ENCODE measurements at places on chromosomes 6 and 20.

DNA sequence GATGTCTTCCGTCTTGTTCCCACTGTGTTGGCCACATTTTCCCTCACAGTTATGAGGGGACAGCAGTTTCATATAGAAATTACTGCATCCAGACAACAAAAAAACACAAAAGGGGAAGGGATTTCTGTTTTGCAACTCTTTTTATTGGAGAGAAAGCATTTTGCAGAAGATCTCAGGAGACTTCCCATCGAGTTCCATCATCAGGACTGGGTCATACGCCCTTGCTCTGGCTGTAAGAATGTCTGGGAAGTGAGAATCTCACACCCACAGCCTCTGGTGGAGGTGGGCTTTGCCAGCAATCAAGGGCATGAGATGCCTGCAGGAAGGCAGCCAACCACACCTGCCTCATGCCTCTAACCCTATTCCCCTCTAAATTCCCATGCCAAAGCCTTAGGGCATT, 5.8 kb upstream of the IGF2R start:
- no peak for DNase-seq

DNA sequence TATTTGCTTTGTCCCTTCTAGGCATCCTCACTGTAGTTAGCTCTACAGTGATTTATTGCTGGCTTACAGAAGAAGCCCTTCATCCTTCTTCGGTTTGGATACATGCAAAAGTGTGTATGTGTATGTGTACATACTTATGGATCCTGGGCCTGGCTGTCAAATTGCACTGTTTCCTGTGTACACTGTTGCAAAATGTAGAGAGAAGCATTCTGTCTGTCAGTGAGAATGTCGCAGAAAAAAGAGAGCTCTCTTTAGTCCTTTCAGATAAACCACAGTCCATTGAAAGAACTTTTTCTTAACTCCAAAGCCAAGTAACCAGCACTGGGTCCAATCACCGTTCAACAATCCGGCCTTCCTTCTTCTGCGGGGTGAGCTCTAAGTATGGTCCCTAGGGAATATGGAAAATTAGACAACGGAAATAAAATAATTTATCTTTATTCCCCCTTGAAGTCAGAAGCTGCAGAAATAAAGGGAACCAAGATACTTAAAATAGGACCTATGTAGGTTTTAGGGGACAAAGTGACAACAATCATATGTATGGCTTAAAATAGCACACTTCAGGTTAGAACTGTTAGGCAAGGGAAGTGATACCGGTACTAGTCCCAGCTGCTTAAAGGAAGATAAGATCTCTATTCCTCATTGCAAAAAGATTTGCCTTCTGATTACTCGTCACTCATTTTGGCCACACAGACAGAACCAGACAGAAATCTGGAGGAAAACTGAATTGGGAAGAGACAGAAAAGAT, 107.0 kb downstream of the CD83 start:
- DNase-seq = no peak

GRCh38 chr6:150403458-150404246, 34.8 kb downstream of the IYD start:
- no peak for DNase-seq

- no peak for DNase-seq
These were observed 1.2 kb upstream of the NTSR1 start for GRCh38 chr20:62707276-62707920.

- DNase-seq = no peak
These were observed 18.5 kb upstream of the TUBB2A start for GRCh38 chr6:3175715-3176402.

DNA sequence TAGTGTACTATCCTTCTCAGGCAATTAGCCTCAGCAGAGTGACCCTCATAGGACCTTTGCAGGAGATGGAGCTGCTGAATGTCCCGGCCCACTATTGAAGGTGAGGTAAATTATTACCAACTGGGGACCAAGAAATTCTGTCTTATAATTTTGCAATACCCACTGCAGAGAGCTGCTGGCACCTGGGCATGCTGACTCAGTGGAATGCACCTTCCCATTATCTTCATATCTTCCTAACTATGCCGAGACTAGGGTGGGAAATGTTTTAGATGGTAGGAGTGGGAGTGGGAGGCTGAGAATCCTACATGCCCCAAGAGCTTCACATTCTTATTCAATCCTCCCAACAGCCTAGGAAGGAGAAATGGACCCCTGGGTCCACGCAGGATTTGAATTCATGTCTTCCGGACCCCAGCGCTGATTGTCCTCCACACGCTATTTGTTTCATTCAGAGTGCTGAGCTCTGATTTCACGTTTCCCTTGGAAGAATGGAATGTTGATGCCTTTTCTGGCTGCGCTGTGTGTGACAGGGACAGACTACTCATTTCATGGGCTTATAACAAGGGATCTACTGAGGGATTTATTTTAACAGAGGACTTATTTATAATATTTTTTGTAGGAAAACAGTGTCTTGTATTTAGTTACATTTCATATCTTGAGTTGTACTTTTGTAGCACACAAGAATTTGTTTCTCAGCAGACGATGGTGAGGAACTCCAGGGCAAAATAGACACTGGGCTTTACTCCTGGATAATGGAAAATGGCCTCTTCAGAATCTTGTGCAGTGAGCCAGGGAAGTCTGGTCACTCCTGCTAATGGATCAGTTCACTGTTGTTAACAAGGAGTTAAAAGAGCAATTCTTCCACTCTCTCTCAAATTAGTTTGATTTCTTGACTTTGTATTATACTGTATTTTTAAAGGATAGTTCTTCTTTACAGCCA, 66.4 kb downstream of the FYN start:
- DNase-seq = no peak

DNA sequence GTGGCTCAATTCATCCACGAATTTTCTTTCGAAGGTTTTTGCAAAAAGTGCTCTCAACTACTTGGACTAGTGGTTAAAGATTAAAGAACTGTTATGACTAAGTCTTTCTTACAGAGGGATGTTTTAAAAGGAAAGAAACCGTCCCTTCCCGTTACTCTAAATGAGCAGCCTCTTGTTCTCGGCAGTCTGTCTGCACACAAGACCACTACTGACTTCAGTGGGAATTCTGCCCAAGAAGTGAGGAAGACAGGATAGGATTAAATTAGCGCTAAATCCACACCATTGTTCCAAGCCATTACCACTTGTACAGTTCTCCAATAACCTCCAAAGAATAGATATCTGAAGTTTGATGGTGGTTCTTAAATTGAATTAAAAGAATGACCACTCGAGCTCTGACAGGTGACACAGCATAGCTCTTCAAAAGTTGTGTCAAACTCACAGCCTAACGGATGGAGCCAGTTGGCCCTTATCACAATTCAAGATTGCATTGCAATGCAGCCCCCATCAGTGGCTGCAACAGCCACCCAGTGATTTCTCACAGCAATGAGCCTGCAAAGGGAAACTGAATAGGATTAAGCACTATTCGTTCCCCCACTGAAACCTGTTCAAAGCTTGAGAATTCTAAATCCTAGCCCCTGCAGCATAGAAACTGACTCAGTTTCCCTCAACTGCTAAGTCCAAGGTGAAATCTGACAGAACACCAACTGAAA, 1.8 kb downstream of the EPB41L2 start:
- no peak for DNase-seq

DNA sequence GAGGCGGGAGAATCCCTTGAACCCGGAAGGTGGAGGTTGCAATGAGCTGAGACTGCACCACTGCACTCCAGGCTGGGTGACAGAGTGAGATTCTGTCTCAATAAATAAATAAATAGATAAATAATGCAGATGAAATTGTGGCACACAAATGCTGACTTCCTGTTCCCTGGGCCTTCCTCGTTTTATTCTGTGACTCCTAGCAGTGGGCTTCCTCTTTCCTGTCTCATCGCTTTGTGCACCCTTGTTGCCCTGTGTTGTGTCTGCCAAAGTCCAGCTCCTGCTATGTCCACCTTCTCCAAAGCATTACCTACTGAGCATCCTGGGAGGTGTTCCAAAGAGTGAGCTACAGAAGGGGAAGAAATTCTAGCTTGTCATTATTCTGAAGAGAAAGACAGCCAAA, 100.2 kb upstream of the TIAM2 start:
- no peak for DNase-seq

DNA sequence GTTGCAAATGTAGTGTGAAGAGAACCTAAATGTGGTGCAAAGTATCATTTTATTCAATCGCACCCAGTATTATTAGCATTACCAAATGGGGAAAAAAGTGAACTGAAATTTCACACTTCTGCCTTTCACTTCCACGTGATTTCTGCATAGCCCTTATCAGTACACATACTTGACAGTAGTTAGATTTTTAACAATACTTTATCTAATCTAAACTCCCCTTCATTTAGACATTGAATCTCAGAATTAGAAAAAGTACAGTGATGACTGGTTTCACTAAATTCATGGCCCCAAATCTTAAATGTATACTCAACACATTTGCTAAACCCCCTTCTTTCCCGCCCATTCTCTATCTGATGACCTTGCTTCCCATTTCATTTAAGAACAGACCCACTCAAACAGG, 14.3 kb downstream of the STX7 start:
- DNase-seq = no peak

- DNase-seq = no peak
These were observed 25.3 kb upstream of the KIF3B start for GRCh38 chr20:32252189-32252588.

GRCh38 chr6:3403238-3404173, 53.3 kb downstream of the SLC22A23 start:
- no peak for DNase-seq

DNA sequence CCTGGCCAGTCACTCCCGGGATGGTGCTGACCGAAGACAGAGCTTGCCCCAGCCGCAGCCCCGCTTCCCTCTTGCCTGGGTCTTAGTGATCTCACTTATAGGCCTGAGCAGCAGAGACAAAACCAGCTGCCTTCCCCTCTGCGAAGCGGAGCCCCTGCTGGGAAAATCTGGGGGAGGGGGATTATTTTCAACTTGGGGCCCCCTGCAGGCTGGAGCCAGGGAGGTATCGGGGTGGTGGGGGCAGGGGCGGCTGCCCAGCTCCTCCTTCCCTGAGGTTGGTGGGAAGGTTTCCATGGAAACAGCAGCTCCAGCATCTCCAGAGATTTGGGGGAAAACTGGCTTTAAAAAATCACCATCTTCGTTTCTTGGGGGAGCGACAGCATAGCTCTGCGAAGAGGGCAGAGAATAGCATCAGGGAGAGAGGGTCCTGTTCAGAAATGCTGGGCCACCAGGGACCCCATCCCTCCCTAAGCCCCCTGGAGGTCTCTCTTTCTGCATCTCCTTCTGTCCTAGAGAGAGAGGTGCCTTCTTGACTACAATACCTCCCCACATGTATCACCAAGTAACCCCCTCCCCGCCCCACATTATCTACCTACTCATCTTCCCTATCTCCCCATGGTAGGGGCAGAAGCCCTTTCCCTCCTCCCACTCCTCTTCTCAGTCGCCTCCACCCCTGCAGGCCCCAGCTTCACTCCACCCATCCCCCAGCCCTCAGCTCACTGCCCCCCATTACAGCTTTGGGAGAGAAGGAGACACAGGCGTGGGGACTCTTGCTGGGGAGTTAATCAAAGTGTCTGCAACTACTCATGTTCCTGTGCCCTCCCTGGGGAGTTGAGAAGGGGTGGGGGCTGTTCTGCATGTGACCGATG, 88.4 kb upstream of the CCDC167 start:
- no peak for DNase-seq

DNA sequence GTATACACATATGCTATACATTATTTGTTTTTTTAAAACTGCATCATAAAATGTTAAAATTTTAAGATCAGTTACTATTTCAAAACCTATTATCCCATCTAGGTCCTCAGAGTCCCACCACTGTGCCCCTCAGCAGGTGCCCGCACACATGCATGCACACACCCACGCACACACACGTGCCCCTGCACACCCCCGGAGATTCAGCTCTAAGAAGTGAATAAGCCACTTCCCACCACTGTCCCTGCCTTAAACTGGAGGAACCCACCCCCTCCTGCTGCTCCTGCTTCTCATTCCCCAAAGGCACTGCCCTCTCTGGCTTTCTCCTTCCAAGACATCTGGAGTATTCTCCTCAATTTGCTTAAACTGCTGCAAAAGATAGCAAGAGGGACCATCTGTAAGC, 5.4 kb upstream of the FAM210B start:
- no peak for DNase-seq

DNA sequence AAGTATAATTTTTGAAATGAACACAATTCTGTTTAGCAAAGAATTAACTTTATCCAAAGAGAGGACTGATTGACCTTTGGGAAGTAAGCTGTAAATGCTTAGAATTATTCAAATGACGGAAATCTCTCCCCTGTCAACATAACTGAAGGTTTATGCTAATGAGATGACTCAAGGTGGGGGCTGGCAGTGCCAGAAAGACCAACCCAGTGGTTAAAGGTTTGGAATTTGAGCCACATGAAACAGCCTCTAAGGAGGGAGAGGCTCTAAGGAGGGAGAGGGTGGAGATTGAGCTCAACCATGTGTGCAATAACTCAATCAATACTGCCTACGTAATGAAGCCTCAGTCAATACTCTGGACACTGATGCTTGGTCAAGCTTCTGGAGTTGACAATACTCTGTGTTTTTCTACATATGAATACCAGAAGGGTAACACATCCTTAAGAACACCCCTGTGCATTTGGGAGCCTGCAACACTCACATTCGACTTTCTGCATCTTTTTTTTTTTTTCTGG, 123.4 kb upstream of the TENT5A start:
- no peak for DNase-seq

DNA sequence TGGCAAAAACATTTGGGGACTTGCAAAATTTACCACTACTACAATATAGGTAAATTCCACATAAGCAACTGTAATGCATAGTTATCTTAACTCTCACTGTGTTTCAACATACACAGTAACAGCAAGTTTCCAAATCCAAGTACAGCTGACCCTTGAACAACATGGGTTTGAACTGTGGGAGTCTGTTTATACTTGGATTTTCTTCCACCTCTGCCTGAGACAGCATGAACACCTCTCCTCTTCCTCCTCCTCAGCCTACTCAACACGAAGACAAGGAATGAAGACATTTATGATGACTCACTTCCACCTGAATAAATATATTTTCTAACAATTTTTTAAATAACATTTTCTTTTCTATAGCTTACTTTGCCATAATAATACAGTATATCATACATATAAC, 25.6 kb downstream of the MAN1A1 start:
- DNase-seq = no peak

DNA sequence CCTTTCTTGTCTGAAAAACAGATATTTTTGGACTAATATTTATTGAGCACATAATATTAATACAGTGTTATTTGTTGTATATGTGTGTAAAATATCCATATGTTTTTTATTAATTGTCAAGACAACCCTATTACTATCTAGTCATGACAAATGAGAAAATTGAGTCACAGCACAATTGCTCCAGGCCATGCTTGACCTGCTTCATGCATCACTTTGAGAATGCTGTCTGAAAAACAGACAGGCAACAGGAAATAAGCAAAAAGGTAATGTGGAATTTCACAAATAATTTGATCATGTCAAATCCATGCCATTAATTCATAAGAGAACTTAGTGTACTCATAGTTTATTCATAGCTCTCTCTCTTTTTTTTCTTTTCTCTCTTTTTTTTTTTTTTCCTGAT, 246.5 kb downstream of the RIMS1 start:
- DNase-seq = no peak

GRCh38 chr6:51842061-51842803, 245.2 kb downstream of the PKHD1 start:
- no peak for DNase-seq

All from 8988T (cell line).